ENCODE measurements at places on chromosomes 6 and 20.
A peak's percentile ranks its signal among the peaks of the same experiment; 100 is the strongest.

GRCh38 chr6:132400883-132401617, at the start of gene MOXD1:
Gene MOXD1, minus strand, starts transcription at chr6:132401475. Its CDS starts 49 bp downstream, at chr6:132401426.
- DNase-seq = no peak

GRCh38 chr6:36685166-36685924, 6.8 kb downstream of the CDKN1A start:
- DNase-seq = no peak

- DNase-seq = no peak
Measured at GRCh38 chr20:2408111-2408510, 27.4 kb downstream of the TGM6 start.

- no peak for DNase-seq
Measured at GRCh38 chr6:135637701-135638100, 140.2 kb upstream of the AHI1 start.

GRCh38 chr6:108260126-108260808, 573 bp downstream of the SNX3 start:
- DNase-seq = peak; percentile 5

- DNase-seq = no peak
Measured at GRCh38 chr20:45949542-45950329, 15.3 kb downstream of the PCIF1 start.

GRCh38 chr6:41723530-41724227, 11.7 kb downstream of the TFEB start:
- DNase-seq = peak; percentile 71

- DNase-seq = no peak
Measured at GRCh38 chr6:43226192-43226851, 3.0 kb downstream of the DNPH1 start.

DNA sequence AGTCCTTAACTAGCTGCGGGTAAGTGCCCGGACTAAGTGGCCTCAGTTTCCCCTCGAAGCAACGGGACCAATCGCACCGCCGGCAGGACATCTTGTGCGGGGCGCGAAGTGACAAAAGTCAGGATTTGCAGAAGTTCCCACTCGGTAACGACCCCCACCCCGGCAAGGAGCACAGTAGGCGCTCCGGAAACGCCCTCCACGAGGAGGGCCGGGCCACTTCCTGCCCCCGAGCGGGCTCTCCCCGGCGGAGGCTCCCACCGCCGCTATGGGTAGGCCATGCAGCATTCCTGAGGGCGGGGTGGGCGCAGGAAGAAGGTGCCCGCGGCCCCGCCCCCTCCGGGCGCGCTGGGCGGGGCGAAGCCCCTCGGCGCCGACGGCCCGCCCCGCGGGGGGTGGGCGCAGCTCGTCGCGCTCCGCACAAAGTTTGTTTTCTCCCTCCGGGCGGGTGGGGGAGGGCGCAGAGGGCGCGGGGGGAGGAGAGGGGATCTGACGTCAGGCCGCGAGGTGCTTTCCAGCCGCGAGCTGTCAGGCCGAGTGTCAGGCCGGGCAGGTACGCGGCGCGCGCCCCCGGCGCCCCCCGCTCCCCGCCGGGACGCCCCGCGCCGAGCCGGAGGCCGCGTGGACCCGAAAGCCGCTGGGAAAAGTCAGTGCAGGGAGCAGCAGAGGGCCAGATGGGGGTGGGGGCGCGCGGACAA, at the start of gene TGIF2:
Gene TGIF2, plus strand, starts transcription at position 495 of the 695 bp plus-strand sequence. CDS start 5,178 bp downstream, outside the sequence.
- DNase-seq = no peak

All from AG09309 (cell line).